ENCODE measurements at places on chromosomes 3 and 15.

GRCh38 chr3:84108442-84108971, 850.3 kb upstream of the CADM2 start:
- DNase-seq: no peak

GRCh38 chr3:195421400-195421799, 21.4 kb downstream of the ACAP2 start:
- peak; percentile 40 for DNase-seq

DNA sequence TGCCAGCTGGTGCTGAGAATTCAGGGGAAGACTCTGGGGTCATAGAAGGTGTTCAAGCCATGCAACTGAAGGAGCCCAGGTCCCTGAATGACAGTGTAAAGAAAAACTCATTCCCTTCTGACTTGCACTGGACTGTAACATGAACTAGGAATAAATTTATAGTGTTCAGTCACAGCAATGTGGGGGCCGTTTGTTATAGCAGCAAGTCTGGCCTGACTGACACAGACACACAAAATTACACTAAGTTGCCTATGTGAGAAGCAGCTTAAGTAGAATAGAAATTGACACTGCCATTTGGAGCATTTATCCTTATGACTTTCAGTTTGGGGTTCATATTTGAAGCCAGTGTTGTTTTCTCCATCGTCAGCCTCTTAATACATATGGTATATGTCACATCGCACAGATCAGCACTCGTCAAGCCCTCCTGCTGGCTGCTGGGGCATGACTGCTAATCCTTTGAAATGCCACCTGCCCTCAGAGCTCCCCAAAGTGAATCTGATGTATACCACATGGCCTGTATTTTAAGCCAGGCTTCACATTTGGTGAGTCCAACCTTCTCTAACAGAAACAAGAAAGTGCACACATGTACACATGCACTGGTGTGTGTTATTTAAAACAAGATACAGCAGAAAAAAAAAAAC, 17.1 kb upstream of the HEG1 start:
- DNase-seq: no peak

GRCh38 chr15:47652328-47652727, 65.0 kb upstream of the SEMA6D start:
- no peak for DNase-seq

GRCh38 chr15:96896766-96897165, 566.3 kb downstream of the NR2F2 start:
- DNase-seq: no peak

GRCh38 chr3:29137601-29138000, 143.3 kb upstream of the RBMS3 start:
- no peak for DNase-seq

DNA sequence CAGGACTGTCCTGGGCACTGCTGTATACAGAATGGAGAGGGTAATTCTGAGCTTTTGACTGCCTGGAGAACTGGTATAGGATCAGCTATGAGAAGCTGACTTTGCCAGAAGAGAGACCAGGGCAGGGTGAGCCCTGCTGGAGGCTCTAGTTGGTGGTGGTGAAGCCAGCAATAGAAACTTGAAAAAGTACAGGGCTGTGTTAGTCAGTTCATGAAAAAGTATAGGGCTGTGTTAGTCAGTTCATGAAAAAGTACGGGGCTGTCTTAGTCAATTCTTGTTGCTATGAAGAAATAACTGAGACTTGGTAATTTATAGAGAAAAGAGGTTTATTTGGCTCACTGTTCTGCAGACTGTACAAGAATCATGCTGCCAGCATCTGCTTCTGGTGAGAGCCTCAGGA, 63.5 kb upstream of the C2CD4B start:
- no peak for DNase-seq

Data from inflammatory macrophage treated with lipopolysaccharide for 4 hours (primary cell).